Lung (tissue), 17 donors: ENCODE measurements at places on chromosomes 11 and 22. TPM values are rescaled to one million over a fixed set of nuclear protein-coding genes. Genes with fewer than 3 reads are reported as not detected.

RNF121 gene
- total RNA-seq, result 26.7 TPM

CHKB gene
- 59.4 TPM for total RNA-seq

HTR3B gene
- not detected for total RNA-seq

UBTFL1 gene
- total RNA-seq, result not detected

C1QTNF5 gene
- 28.6 TPM for total RNA-seq

ANO5 gene
- 2.8 TPM for total RNA-seq

ADAMTS15 gene
- 22.9 TPM for total RNA-seq

DDB1 gene
- total RNA-seq, result 141 TPM

FBLN1 gene
- 350 TPM for total RNA-seq

SCT gene
- not detected for total RNA-seq

GRM5 gene
- total RNA-seq, result 0.51 TPM

NFAM1 gene
- total RNA-seq, result 14.4 TPM

CBX6 gene
- total RNA-seq, result 79.2 TPM

ZNF70 gene
- 6.9 TPM for total RNA-seq

WNT11 gene
- 4.4 TPM for total RNA-seq

CCDC73 gene
- total RNA-seq, result 0.17 TPM

TP53AIP1 gene
- total RNA-seq, result 1.8 TPM

C11orf16 gene
- total RNA-seq, result 8.4 TPM

RIMBP3C gene
- 0.40 TPM for total RNA-seq

UEVLD gene
- 20.7 TPM for total RNA-seq

GSTT2B gene
- 2.0 TPM for total RNA-seq

NF2 gene
- 49.7 TPM for total RNA-seq

MS4A3 gene
- 0.25 TPM for total RNA-seq

ARHGAP8 gene
- total RNA-seq, result 12.1 TPM

YPEL1 gene
- total RNA-seq, result 15.1 TPM

DGKZ gene
- 33.3 TPM for total RNA-seq

CCDC34 gene
- total RNA-seq, result 4.0 TPM

ADORA2A gene
- 10.0 TPM for total RNA-seq

SMC1B gene
- total RNA-seq, result not detected

ART1 gene
- 0.80 TPM for total RNA-seq

ALG12 gene
- 33.9 TPM for total RNA-seq

MS4A6E gene
- not detected for total RNA-seq

CRYBB3 gene
- total RNA-seq, result not detected

PNPLA5 gene
- not detected for total RNA-seq

MRPL11 gene
- 46.6 TPM for total RNA-seq

ADM2 gene
- total RNA-seq, result 5.7 TPM

KCTD21 gene
- total RNA-seq, result 8.9 TPM

HORMAD2 gene
- 0.46 TPM for total RNA-seq

GPHA2 gene
- not detected for total RNA-seq

KRTAP5-9 gene
- total RNA-seq, result 0.52 TPM

MLC1 gene
- total RNA-seq, result 2.6 TPM

HBG2 gene
- 8.2 TPM for total RNA-seq

STK33 gene
- 36.5 TPM for total RNA-seq

F2 gene
- total RNA-seq, result 0.26 TPM

PAFAH1B2 gene
- 70.7 TPM for total RNA-seq

CYP2D6 gene
- 1.3 TPM for total RNA-seq

OSBP2 gene
- total RNA-seq, result 12.3 TPM

PGM2L1 gene
- total RNA-seq, result 10.4 TPM

ZP1 gene
- not detected for total RNA-seq

DRG1 gene
- 47.1 TPM for total RNA-seq

CRYAB gene
- 60.8 TPM for total RNA-seq

OR10D3 gene
- not detected for total RNA-seq

ANGPTL5 gene
- total RNA-seq, result not detected
